ENCODE measurements at places on chromosomes 3 and 15.

DNA sequence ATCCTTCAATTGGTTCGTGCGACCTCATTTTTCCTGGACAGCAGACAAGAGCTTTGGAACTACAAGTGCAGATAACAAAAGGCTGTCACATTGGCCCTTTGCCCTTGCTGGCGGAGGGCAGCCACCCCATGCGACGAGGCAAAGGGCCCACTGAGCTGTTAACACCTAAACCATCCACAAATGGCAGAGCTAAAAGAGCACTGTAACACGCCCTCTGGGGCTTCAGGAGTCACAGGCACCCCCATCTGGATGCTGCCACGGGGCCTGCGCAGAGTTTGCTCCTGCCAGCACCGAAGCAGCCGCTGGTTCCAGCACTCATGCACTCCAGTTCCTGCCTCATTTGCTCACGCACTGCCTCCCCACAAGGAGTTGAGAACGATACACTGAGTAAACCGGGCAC, 524.9 kb downstream of the ZNF385D start:
- no peak for DNase-seq

- no peak for DNase-seq
These were observed 153.4 kb downstream of the ERC2 start for GRCh38 chr3:56314842-56315241.

DNA sequence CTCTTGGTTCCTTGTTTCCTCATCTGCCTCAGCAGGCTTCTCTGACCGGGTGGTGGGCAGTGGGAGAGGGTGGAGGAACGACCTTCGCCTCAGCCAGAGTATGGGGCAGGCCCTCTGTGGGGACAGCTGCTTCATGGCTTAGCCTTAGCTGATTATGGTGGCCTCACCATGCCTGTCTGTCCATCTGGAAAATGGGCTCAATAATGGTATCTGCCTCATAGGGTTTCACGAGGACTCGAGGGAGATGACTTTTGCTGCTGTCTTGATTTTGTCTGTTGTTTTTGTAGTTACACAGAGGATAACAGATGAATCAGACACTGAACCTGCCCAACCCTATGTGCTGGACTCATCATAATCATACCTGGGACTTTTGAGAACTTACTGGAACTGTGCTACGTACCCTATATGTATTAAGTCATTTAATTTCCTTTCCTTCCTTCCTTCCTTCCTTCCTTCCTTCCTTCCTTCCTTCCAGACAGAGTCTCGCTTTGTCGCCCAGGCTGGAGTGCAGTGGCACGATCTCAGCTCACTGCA, 46.5 kb downstream of the CDC25A start:
- no peak for DNase-seq

- no peak for DNase-seq
These were observed 46.2 kb downstream of the C3orf38 start for GRCh38 chr3:88195951-88196434.

DNA sequence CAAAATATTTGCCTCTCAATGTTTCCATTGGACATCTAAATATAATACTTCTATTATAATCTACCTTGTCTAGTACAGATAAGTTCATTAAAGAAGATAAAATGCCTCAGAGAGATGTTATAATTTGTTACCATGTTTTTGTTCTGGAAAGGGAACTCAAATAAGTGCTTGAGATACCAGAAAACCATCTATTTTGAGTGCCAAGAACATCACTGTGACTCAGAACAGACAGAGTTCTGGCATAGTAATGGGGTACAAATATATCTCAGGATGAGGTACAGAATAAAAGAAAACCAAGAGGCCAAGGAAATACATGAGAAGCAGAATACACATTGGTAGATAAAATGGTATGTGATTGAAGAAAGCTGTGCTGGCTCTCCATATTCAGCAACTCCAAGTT, 58.9 kb downstream of the IMPG2 start:
- no peak for DNase-seq

All from GM12878 (cell line).